ENCODE measurements at places on chromosomes 16 and 17.
A peak's percentile ranks its signal among the peaks of the same experiment; 100 is the strongest.

GRCh38 chr17:7560172-7561027 lies 1.3 kb upstream of the SENP3 start:
- peak; percentile 56 for DNase-seq

GRCh38 chr17:52536489-52536888 lies 378.0 kb upstream of the CA10 start:
- DNase-seq = no peak

GRCh38 chr16:50209546-50210265 lies 56.6 kb downstream of the TENT4B start:
- DNase-seq = no peak

DNA sequence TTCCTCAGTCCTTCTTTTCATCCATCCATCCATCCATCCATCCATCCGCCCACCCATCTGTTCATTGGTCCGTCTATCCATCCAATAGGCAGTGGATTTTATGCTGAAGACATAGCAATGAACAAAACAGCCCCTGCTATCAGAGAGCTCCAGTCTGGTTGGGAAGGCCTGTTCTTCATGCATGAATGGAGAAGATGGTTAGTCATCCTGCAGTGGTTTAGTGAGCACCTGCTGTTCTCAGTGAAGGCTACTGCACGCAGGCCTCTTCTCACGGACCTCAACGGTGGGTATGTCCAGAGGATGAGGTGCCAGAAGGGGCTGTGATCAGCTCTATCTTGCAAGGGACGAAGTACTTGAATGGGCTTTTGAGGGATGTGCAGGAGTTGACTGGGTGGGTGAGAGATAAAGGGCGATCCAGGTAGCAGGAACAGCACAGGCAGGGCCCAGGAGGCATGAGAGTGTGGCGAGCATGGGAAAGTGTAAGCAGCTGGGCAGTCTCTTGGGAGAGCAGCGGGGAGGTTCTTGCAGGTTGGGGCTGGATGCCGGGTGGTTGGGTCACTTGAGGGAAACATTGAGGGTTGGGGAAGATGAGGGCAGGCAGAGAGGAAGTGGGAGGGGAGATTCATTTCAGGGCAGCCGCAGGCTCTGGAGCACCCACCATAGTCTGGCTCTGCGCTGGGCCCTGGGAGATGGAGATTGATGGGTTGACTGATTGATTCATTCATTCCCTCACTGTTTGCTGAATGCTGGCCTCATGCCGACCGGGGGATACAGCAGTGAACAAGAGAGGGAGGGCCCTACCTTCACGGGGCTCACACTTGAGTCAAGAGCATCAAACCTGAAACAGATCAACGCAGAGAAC lies 115.0 kb upstream of the CIBAR2 start:
- no peak for DNase-seq

- DNase-seq = no peak
Measured at GRCh38 chr17:77923776-77924513, 34.6 kb upstream of the TNRC6C start.

DNA sequence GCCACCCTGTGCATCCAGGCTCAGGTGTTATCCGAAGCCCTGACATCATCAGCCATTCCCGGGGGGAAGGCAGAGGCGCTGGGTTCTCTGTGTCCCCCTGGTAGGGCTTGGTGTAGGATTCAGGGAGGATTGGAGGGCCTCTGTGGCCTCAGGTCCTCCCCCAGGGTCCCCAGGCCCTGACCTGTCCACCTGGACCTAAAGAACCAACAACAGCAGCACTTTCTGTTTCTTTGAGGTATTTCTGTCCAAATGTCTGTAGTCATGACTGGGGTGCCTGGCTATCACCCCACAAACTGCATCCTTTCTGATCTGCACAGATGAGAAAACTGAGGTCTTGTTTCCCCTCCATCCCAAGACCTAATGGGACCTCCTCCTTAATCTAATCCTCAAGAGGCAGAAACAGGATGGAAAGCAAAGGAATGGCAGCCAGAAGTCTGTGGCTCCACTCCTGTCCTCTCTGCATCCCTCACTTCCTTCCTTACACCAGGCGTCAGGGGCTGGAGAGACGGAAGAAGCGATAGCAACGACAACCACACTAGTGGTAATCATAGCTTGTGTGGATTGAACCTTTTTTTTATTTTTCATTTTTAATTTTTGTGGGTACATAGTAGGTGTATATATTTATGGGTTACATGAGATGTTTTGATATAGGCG lies 11.8 kb downstream of the NLRC5 start:
- no peak for DNase-seq

- DNase-seq = no peak
Measured at GRCh38 chr16:84562174-84562815, 55.6 kb downstream of the COTL1 start.

GRCh38 chr17:82047914-82048570 lies 3.6 kb downstream of the RFNG start:
- no peak for DNase-seq

DNA sequence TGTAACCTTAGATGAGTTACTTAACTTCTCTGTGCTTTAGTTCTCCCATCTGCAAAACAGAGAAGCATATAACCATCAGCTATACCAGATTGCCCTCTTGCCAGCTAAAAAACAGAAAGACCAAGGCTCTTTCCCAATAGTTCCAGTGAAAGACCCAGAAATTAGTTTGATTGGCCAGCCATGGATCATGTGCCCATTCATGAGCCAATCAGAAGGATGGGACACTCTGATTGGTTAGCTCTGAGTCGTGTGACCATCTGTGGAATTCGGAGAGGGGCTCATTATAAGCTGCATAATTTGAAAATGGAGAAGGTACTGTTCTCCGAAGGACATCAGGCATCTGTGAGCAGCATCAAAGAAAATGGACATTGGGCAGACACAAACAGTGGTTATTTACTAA lies 155.2 kb downstream of the ABCC12 start:
- no peak for DNase-seq

- DNase-seq = no peak
Measured at GRCh38 chr16:26070302-26071100, 378.7 kb downstream of the HS3ST4 start.

- no peak for DNase-seq
Measured at GRCh38 chr16:87725596-87726235, 40.1 kb downstream of the KLHDC4 start.

DNA sequence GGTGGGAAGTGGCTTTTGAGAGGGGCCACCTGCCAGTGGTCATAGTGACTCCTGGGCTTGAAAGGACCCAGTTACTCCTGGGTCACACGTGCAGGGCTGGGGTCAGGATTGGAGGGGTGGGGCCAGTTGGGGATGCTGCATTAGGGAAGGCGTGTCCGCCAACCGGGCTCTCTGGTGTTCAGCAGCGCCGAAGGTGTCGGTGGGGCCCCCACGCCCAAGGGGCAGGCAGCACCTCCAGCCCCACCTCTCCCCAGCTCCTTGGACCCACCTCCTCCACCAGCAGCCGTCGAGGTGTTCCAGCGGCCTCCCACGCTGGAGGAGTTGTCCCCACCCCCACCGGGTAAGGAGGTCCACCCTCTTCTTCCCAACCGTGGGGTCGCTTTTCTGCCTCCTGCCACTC lies 9.5 kb downstream of the ABI3 start:
- DNase-seq = no peak

DNA sequence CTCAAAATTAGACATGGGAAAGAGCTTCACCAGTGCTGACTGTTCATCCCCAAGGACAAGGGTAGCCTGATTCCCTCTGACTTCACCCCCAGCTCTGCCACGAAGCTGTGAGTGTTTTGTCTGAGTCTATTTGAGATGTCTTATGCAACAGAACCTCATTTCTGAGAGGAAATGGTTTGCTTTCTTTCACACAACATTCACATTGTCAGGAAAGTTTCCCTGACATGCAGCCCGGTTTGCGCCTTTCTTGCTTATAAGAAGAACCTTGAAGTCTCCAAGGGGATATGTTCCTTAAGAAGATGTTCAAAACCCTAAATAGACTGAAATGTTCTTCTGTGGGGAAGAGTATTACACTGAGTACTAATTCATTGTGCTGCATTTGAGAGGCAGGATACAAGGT lies 300.5 kb upstream of the CCL2 start:
- DNase-seq = no peak

- peak; percentile 96 for DNase-seq
Measured at GRCh38 chr17:78995761-78996451, 13.7 kb downstream of the CANT1 start.

- no peak for DNase-seq
Measured at GRCh38 chr17:8969901-8970300, 4.4 kb upstream of the PIK3R5 start.

DNA sequence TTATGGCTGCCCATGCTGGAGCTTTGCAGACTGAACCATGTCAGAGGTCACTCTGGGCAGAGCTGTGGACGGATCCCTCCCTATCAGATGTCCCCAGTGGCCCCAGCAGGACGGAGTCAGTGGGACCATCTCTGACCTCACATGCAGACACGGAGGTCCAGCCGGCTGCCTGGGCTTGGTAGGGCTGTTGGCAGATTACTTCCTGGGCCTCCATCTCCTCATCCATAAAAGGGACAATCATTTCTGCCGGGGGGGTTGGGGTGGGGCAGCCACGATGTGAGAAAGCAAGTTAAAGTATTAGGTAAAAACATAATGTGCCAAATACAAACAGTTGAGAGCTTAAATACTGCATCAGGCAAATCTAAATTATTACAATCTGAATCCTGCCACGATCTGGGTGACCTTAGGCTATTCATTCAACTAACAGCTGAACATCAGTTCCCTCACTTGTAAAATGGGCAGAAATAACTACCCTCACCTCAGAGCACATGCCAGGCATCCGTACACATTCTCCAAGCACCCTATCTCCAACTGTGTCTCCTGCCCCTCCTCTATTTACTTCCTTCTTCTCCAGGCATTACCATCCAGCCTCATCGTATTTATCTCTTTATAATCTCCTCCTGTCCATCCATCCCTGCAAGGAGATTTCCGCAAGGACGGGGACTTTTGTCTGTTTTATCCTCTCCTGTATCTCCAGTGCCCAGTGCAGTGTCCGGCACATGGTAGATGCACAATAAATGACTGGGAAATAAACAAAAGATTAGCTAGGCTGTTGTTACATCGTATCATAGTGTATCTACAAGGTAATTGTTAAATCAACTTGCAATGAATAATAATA lies 192.3 kb upstream of the FOXF1 start:
- no peak for DNase-seq

- DNase-seq = no peak
Measured at GRCh38 chr17:27217631-27218030, 76.3 kb upstream of the WSB1 start.

GRCh38 chr17:6444571-6445335 lies 498 bp downstream of the PIMREG start:
- no peak for DNase-seq

GRCh38 chr17:81400154-81400977 lies 5.1 kb downstream of the BAHCC1 start:
- peak; percentile 58 for DNase-seq

DNA sequence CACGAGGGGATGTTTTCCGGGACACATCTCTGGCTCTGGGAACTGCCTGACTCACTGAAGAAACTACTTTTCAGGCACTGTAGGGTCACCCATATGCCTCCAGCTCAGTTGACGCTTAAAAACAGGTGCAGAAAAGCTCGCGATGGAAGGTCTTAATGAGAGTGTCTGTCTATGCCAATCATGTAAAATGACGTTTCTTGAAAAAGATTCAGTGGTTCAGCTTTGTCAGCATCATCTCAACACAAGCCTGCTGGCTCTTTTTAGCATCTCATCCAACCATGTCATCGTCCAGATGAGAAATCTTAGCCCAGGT lies 27.5 kb downstream of the OR1D5 start:
- DNase-seq = no peak

DNA sequence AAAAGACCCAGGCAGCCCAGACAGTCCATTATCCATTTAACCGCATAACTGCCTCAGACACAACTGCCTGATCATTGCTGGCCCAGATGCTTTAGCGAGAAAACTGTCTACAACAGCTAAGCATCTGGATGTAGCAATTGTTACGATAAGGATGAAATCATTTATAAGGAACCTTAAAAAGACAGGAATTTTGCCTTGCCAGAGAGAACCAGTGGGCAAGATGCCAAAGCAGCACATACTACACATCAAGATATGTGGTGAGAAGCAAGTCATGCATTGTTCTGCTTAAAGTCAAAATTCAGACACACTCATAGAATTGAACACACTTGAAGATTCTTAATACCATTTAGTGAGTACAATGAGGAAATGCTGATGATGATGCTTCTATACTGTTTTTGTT lies 1525.3 kb downstream of the CDH8 start:
- no peak for DNase-seq

GRCh38 chr17:72839131-72839725 lies 253.3 kb downstream of the SLC39A11 start:
- DNase-seq = no peak

- DNase-seq = no peak
Measured at GRCh38 chr16:27802664-27803439, 252.9 kb downstream of the KATNIP start.

- DNase-seq = peak; percentile 61
Measured at GRCh38 chr16:12228602-12229499, 252.3 kb downstream of the SNX29 start.

DNA sequence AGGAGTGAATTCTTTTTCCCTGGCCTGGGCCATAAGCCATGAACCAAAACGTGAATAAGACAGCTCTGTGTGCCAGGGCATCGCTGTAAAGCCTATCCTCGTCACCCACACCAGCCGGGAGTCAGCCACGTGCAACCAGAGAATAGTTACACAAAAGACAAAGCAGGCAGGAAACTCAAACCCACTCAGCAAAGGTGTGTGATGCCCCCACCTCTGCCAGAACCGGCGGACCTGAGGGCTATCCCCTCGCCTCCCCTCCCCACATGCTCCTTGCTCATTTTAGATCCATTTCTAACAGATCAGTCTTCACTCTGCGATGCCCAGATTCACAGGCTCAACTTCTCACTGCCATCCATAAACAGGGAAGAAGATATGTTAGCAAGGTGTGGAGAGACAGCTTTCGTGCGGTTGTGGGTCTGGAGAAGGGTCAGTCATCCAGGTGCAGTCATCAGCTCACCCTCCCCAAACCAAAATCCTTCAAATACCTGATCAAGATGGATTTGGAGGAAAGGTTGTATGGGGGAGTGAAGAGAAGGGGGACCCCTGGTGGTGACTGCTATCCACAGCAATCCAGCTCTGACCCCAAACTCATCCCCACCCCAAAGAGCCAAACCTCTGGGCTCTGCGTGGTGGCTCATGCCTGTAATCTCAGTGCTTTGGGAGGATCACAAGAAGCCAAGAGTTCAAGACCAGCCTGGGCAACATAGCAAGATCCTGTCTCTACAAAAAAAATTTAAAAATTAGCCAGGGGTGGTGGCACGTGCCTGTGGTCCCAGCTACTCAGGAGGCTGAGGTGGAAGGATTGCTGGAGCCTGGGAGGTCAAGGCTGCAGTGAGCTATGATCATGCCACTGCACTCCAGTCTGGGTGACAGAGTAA lies 219.2 kb downstream of the C16orf78 start:
- DNase-seq = peak; percentile 17

- no peak for DNase-seq
Measured at GRCh38 chr17:4017377-4017776, 53.1 kb upstream of the ATP2A3 start.

DNA sequence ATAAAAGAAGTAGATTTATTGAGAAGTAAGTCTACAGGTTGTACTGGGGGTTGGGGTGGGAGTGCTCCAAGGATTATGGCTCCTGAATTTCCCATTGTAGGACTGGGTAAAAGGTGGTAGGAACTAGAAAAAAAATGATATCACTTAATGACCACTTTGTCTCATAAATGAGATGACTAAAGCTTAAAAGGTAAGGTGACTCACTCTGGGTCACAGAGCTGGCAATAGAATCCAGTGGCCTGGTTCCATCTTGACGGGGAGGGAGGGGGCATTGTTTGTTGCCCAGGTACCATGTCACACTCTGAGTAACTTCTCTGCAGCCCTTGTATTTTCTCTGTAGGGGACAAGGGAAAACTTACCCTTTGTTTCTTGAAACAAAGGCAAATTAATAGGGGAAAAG lies 126.1 kb downstream of the PITPNC1 start:
- peak; percentile 99 for DNase-seq
